ENCODE measurements at places on chromosomes 2 and 18.

DNA sequence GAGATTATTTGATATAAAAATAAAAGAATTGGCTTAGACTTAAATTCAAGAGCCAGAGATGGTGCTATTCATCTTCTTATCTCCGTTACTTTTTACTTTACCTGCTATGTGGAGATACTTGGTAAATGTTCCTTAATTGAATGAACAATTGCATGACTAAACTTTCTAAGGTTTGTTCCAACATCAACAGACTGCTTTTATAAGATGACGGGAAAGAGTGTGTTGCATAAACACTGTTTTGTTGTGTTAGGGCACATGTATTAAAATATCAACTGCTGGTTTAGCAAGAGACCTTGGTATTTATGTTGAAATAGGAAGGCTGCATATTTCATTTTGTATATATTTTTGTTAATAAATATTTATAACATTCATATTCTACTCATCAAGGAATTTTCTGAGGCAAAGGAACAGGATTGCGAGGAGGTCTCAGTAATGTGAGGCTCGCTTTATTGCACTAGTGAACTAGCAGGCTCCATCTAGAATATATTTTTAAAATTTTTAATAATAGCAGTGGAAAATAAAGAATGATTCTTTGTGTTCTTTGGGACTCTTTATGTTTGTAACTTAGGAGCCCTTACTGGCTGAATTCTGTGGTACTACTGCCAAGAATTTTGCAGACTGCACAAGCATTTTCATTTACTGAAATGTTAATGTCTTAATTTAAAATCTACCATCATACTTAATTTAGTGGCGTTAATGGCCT lies 10.7 kb upstream of the NFE2L2 start:
- DNase-seq, result no peak

- DNase-seq, result no peak
These were observed 1.2 kb upstream of the TANC1 start for GRCh38 chr2:158967114-158967730.

- no peak for DNase-seq
These were observed 337.5 kb downstream of the GULP1 start for GRCh38 chr2:188628989-188629752.

GRCh38 chr2:1559589-1560175 lies 146.4 kb downstream of the TPO start:
- no peak for DNase-seq

GRCh38 chr18:72444798-72445155 lies 99.4 kb downstream of the CBLN2 start:
- DNase-seq, result no peak
